ENCODE measurements at places on chromosomes 5 and 9. TPM values are rescaled to one million over a fixed set of nuclear protein-coding genes. Genes with fewer than 3 reads are reported as not detected.

GRCh38 chr5:111735583-111736270 is 21.3 kb downstream of the NREP start:
- peak overlapping the region; percentile 14 for H3K27ac ChIP-seq
- DNase-seq, result no peak
- H3K36me3 ChIP-seq, result no peaks in the 10 kb centered on the region
- H3K27me3 ChIP-seq, result no peaks in the 10 kb centered on the region
- peaks cover 63% of the 10 kb centered on the region for H3K4me1 ChIP-seq
- H3K4me3 ChIP-seq, result no peak overlapping the region

GRCh38 chr5:146962801-146963355 is 84.3 kb upstream of the PPP2R2B start:
- no peak overlapping the region for H3K4me3 ChIP-seq
- H3K27me3 ChIP-seq, result no peaks in the 10 kb centered on the region
- H3K36me3 ChIP-seq, result no peaks in the 10 kb centered on the region
- H3K27ac ChIP-seq, result no peak overlapping the region
- no peak for DNase-seq
- peaks cover 7% of the 10 kb centered on the region for H3K4me1 ChIP-seq

DNA sequence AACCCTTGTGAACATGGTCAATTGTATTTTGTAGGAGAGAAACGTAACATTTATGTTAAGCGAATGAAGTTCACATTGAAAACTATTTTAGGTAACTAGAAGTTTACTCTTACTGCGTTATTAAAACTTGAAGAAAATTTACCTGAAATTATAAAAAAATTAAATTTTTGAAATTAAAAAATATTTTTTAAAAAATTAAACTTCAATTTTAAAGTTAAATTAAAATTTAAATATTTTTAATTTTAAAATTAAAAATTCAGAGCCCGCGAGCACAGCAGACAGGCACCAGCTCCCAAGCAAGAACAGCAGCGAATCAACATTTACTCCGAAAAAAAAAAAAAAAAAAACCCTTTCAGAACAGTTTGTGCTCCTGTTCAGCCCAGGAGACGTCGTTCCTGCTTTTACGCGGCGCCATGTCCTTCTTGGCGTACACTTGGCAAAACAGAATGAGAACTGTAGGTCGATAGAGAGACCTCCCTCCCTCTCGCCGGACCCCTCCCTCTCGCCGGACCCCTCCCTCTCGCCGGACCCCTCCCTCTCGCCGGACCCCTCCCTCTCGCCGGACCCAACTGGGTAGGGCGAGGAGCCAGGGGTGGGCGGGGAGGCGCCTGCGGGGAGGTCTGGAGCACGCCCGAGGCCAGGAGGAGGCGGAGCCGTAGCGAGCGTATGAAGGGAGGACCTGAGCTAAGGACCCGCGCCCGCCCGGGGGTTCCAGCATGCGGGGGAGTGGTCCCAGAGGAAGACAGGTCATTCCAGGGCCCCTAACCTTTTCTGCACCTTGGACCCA is 235.8 kb downstream of the ROR2 start:
- peak overlapping the region; percentile 39 for H3K4me3 ChIP-seq
- no peaks in the 10 kb centered on the region for H3K27me3 ChIP-seq
- peak overlapping the region; percentile 52 for H3K27ac ChIP-seq

GRCh38 chr5:43772764-43773477 is 169.9 kb downstream of the NNT start:
- no peaks in the 10 kb centered on the region for H3K4me1 ChIP-seq
- H3K4me3 ChIP-seq, result no peak overlapping the region
- no peaks in the 10 kb centered on the region for H3K27me3 ChIP-seq

GRCh38 chr5:131945551-131946168 is at the start of gene MEIKIN:
MEIKIN (minus strand) TSS chr5:131945663; CDS start chr5:131945505, 158 bp downstream.
- no peaks in the 10 kb centered on the region for H3K27me3 ChIP-seq
- no peak for DNase-seq
- no peak within 1 kb of the TSS for H3K4me3 ChIP-seq
- no peak within 1 kb of the TSS for H3K27ac ChIP-seq

- no peak overlapping the region for H3K27ac ChIP-seq
- DNase-seq, result peak; percentile 40
- no peaks in the 10 kb centered on the region for H3K4me1 ChIP-seq
- H3K36me3 ChIP-seq, result no peaks in the 10 kb centered on the region
- H3K27me3 ChIP-seq, result no peaks in the 10 kb centered on the region
Observed at GRCh38 chr5:67815455-67816391, 399.8 kb upstream of the PIK3R1 start.

DNA sequence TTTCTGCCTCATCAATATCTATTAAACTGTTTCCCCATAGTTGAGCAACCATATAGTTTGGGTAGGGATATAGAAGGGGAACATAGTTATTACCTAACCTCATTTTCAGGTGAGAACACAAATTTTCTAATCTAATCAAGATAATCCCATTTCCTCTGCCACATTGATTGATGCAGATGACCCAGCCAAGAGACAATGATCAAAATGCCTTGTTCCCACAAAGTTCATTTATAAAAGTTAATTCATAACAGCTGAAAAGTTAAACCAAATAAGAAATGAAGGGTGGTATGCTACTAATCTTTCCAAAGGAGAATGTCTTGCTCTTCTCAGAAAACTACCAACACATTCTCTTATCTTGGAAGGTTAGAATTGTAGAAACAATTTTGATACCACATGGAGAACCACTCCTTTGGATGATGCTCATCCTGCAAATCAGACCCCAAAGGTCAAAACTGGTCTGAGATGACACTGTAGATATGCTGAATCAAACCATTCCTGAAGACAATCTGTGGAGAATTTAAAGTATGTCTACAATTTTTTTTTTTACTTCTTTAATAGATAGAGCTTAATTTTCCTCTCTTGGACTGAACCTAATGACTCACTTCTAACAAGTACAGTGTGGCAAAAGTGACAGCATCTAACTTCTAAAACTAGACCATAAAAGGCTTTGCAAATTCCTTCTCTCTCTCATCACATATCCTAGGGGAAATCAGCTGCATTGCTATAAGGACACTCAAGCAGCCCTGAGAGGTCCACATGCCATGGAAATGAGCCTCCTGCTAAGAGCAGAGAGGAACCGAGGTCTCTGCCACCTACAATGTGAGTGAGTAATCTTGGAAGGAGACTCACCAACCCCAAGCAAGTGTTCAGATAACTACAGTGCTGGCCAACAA is 586.7 kb upstream of the TUSC1 start:
- H3K4me1 ChIP-seq, result no peaks in the 10 kb centered on the region
- H3K27me3 ChIP-seq, result no peaks in the 10 kb centered on the region
- H3K27ac ChIP-seq, result no peak overlapping the region
- no peaks in the 10 kb centered on the region for H3K36me3 ChIP-seq

DNA sequence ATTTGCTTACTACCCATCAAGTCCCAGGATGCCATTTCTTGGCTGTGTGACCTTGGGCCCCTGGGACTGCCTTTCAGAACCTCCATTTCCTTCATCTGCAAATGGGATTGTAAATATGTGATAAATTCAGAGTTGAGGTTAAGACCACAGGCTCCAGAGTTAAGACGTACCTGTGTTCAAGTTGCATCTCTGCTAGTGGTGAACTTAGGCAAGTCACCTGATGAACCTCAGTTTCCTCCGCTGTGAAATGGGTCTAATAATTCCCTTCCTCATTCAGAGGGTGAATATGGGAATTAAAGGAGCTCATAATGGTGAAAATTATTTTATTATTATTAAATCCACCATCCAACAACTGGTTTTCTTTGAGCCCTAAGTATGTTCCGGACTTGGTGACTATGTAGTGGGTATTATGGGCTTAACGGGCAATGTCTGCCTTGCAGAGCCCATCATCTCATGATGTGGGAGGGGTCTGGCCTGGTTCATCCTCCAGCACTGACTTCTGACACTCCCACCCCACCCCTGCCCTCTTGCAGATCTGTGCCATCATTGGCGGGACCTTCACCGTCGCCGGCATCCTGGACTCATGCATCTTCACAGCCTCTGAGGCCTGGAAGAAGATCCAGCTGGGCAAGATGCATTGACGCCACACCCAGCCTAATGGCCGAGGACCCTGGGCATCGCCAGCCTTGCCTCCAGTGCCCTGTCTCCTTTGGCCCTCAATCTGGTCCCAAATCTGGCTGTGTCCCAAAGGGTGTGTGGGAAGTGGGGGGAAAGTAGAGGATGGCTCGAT is 8.9 kb upstream of the RPL26L1 start:
- H3K4me3 ChIP-seq, result no peak overlapping the region
- H3K27me3 ChIP-seq, result no peaks in the 10 kb centered on the region
- peaks cover 5% of the 10 kb centered on the region for H3K4me1 ChIP-seq

DNA sequence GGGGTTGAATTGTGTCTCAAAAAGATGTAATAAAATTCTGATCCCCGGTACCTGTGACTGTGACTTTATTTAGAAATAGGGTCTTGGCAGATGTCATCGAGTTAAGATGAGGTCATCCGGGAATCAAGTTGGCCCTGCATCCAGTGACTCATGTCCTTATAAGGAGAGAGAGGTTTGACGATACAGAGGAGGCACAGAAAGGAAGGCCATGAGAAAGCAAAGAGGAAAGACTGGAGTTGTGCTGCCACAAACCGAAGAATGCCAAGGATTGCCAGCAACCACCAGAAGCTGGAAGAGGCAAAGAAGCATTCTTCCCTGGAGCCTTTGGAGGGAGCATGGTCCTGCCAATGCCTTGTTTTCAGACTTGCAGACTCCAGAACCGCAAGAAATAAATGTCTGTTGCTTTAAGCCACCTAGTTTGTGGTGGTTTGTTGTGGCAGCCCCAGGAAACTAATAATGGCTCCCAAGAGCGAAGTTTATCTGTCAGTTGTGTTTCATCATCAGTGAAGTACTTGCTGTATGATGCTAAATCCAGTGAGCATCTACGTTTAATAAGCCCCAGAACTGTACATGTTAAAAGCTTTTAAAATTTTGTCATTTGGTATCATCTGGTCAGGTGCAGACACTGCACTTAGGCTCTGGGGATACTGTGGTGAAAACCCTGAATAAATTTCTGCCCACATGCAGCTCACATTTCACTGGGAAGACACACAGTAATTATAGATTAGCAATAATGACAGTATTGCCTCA is 114.8 kb downstream of the TLE4 start:
- peak overlapping the region; percentile 25 for H3K27ac ChIP-seq
- H3K36me3 ChIP-seq, result no peaks in the 10 kb centered on the region
- no peak overlapping the region for H3K4me3 ChIP-seq

DNA sequence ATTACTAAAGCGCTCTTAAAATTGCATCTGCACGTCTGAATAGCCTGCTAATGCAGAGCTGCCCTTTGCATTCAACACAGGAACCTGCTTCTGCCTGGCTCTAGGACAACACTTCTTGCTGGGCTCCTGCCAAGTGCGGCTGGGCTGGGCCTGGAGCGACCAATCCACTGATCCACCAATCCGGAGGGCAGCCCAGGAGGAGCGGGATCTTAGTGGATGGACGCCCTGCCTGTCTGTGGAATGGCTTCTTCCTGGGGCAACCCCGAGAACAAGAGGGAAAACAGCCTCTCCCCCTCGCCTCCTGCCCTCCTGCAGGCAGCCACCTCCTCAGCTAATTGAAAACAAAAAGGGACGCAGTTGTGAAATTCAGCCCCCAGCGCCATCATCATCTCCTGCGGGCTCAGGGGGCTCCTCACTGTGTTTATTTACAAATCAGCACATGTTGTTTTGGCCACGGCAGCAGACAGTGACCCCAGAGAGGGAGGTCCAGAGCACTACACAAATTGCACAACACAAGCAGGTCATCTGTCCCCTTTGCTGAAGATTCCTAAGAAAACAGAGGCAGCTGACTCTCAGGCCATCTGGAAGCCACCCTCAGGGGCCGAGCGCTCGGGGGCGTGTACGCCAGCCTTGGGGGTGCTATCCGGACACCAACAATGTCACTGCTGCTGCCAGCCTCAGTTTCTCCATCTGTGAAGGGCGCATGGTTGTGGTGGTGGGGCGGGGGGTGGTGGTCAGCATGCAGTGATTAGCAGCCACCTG is 57.3 kb downstream of the GADD45G start:
- peak overlapping the region; percentile 79 for H3K27ac ChIP-seq
- peak overlapping the region; percentile 17 for H3K4me3 ChIP-seq
- no peaks in the 10 kb centered on the region for H3K36me3 ChIP-seq
- peak; percentile 99 for DNase-seq
- no peaks in the 10 kb centered on the region for H3K27me3 ChIP-seq

GRCh38 chr9:11874414-11874813 is 818.8 kb upstream of the TYRP1 start:
- no peaks in the 10 kb centered on the region for H3K4me1 ChIP-seq
- no peak overlapping the region for H3K4me3 ChIP-seq
- H3K27me3 ChIP-seq, result no peaks in the 10 kb centered on the region
- no peaks in the 10 kb centered on the region for H3K36me3 ChIP-seq
- H3K27ac ChIP-seq, result no peak overlapping the region

Gene IL33
- 189 TPM for total RNA-seq

Gene F12
- total RNA-seq, result 68.3 TPM

Data from stomach (tissue), 19 donors.